ENCODE measurements at places on chromosomes 12 and 14.

DNA sequence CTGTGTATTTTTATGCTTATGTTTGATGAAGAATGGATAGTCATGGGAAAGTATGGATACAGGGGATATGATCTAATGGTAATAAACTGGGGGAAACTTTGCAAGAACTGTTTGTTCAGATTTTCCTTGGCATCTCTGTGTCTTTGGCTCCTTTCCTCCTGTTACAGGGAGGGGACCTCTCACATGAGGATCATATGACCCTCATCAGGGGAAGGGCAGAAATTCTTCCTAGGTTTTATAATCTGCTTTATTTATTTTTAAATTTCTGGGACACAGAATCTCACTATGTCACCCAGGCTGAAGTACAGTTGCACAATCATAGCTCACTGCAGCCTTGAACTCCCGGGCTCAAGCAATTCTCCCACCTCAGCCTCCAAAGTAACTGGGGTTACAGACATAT, 526.5 kb downstream of the CCER1 start:
- no peak for DNase-seq

DNA sequence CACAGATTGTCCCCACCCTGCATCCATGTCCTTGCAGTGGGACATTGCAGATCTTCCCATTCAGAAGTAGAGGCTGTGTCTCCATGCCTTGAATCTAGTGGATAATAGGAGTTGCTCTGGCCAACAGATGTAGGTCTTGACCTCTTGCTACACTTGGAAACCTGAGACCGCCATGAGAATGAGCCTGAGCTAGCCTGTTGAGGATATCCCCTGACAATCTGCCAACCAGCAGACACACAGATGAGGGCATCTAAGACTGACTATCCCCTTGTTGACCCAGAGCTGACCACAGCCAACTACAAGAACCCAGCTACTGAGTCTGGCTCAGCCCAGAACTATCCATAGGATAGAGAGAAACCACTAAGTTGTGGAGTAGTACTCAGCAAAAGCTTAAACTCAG, 161.1 kb upstream of the NOS1 start:
- no peak for DNase-seq

DNA sequence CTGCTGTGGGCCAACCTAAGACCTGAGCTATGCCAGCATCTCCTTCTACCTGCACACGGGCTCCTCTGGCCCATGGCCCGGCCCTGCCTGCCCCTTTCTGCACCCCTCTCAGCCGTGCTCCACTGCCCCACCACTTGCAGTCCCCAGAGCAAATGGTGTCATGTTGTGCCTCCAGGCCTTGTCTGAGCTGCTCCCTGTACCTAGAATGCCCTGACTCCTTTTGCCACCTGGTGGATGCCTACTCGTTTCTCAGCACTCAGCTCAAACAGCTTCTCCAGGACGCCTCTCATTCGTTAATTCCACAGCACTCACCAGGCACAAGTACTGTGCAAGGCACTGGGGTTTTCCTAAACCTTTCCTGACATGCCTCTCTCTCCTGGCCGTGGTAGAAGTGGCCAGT, 63.2 kb upstream of the PNMA1 start:
- no peak for DNase-seq

GRCh38 chr14:72709916-72710611, 183.8 kb downstream of the DPF3 start:
- no peak for DNase-seq

- DNase-seq: no peak
Observed at GRCh38 chr14:61148742-61149350, 132.3 kb downstream of the TMEM30B start.

DNA sequence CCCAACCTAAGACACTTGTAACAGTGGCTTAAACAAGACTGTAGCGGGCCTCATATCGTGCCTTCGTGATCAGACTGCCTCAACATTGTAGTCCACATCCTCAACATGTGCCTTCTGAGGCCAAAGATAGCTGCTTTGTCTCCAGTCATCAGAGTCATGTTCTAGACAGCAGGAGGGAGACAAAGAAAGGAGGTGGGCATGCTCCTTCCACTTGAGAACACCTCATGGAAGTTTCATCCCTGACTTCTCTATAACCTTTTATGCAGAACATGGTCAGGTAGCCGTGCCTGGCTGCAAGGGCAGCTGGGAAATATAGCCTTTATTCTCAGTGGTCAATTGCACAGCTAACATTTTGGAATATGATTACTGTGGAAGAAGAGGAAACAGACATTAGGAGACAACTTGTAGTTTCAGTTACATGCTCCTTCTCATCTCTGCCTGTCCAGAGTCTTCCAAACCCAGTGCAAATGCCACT, 25.3 kb upstream of the DHRS2 start:
- no peak for DNase-seq

DNA sequence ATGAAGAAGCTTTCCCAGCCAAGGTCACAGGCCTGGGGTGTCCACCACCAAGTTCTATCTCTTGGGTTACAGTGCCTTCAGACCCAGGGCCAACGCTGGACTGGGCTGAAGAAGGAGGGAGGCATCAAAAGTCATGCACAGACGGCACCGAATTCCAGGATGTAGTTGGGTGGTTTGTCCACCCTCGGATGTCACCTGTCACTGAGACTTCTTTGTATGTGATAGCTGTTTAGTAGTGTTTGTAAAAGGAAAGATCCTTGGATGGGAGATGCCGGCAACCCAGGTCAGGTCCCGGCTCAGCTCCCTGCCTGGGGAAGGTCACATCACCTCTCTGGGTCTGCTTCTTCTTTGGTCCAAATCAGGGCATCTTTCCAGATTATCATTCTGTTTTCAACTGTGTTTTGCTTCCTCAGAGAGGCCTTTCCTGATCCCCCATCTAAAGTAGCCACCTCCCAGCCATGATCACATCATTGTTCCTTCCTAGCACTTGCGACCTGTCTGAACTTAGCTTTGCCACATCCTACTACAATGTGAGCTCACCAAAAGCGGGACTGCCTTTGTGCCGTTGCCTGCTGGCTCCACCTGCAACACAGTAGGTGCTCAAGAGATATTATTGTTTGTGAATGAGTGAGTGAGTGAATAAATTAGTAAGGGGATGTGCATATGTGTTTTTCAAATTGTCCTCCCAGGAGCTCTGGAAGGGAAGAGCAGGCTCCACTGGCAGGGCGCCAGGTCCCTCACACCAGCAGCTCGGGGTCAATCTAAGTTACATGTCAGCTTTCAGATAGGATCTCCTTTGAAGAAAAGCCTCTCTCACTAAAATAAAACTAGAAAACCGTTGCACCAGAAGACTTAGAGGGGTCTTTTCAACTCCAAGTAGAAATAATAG, 2.1 kb downstream of the TSPAN11 start:
- DNase-seq: no peak

DNA sequence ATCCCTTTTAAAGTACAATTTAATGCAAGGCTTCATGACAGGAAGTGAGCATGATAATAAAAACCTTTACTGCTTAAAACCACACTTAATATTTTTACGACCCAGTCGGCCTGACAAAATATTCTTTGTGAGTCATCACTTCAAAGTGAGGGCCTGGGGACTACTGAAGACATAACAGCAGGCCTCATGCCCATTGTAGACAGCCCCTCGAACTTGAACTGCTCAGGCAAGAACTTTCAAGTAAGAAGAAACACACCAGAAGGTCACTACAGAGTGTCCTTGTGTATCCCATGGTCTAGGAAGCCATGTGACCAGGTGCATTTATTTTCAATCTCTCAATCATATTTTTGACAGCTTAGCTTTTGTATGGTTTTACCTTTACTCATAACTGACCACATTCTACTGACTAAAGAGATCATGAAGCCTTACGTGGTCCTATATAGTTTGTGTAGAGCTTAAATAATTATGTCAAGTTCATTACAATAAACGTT, 61.4 kb upstream of the MANSC4 start:
- no peak for DNase-seq

GRCh38 chr14:104358528-104359300, 220.3 kb downstream of the KIF26A start:
- no peak for DNase-seq

GRCh38 chr12:96063046-96063445, 27.7 kb upstream of the LTA4H start:
- DNase-seq: no peak

DNA sequence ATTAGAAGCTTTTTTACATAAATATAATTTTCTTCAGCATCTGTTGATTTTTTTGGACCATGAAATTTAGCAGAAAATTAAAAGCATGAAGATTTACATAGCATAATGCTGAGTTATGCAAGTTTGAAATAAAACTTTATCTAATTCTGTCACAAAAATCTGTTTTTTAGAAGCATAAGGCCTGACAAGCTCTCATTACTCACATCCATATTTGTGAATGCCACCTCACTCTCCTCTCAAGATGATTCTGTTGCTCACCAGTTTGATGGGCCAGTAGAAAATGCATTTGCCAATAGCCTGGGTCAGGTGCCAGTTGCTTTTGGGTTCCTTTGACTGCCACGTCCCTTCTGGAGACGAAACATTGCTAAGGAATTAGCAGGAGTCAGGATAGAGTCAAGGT, 181.5 kb upstream of the ATP2B1 start:
- DNase-seq: no peak

DNA sequence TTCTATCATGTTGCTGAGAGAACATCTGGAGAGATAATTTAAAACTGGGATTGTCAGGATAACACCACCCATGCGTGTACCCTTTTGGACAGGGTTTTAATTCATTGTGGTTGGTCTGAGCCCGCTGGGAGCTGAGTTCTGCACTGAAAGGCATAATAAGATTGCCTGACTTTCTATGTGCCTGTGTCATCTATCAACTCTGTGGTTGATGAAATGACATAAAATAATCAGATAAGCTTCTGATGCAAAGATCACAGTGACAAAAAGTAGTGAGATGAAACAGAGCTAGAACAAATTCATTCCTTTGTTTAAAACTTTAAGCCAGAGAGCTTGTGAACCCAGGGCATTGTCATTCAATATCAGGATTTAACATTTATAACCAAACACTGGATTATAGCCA, 98.7 kb downstream of the BBS10 start:
- no peak for DNase-seq

- DNase-seq: no peak
Observed at GRCh38 chr12:26830363-26830762, 2.6 kb downstream of the ITPR2 start.

DNA sequence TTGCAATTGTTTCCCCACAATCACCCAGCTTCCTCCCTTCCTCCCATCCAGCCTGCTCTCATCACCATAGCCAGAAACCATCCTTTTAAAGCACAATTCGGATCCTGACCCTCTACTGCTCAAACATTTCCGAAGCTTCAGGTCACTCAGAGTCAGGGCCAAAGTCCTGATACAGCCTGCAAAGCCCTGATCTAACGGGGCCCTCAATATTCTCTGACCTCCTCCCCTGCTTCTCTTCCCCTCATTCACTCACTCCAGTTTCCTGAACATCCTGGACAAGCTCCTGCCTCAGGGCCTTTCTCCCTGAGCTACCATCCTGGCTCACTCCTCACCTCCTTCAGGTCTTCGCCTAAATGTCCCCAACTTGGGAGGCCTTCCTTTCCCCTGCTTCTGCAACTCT, 46.1 kb downstream of the PITPNM2 start:
- DNase-seq: no peak

DNA sequence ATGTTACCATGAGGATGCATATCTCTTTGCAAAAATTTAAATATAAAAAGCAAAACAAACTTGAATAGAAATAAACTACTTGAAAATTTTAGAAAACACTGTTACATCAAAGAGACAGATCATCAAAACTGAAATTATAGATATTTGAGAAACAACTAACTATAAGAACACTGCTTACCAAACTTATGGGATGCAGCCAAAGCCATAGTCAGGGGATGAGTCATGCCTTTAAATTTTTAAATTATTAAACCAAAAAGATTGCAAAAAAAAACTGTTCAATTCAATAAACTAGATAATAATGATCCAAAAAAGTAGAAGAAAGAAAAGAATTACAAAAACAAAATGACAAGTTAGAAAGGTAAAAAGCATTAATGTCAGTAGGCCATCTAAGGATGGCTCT, 7.5 kb downstream of the BDKRB2 start:
- no peak for DNase-seq

GRCh38 chr12:105409801-105410471, 79.4 kb downstream of the C12orf75 start:
- DNase-seq: no peak

GRCh38 chr12:109888179-109889020, 8.1 kb upstream of the GLTP start:
- peak; percentile 34 for DNase-seq

- DNase-seq: peak; percentile 27
Observed at GRCh38 chr12:68451261-68452077, 119.3 kb upstream of the MDM1 start.

DNA sequence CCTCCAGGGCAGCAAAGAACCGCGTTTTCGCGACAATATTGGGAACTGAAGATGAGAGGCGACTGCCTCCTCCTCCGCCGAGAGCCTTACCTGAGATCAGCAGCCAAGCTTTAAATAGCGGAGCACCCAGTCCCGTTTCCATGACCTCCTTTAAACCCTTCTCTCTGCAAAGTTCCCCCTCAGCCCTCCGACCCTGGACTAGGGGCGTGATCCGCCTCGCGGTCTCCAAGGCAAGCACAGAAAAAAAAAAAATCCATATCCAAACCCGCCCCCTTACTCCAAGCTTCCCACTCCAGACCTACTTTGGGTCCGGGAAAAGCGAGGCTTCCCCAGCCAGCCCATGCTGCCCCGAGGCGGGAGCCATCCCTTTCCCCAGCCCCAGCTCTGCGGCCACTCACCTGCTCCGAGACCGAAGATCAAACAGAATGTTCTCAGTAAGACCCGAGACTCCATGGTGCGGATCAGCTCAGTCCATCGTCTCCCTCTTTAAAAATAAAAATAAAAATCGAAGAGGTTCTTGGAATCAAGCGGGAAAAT, 630 bp downstream of the NELL2 start:
- DNase-seq: peak; percentile 25

- no peak for DNase-seq
Observed at GRCh38 chr12:64077922-64078321, 144.2 kb downstream of the KICS2 start.

DNA sequence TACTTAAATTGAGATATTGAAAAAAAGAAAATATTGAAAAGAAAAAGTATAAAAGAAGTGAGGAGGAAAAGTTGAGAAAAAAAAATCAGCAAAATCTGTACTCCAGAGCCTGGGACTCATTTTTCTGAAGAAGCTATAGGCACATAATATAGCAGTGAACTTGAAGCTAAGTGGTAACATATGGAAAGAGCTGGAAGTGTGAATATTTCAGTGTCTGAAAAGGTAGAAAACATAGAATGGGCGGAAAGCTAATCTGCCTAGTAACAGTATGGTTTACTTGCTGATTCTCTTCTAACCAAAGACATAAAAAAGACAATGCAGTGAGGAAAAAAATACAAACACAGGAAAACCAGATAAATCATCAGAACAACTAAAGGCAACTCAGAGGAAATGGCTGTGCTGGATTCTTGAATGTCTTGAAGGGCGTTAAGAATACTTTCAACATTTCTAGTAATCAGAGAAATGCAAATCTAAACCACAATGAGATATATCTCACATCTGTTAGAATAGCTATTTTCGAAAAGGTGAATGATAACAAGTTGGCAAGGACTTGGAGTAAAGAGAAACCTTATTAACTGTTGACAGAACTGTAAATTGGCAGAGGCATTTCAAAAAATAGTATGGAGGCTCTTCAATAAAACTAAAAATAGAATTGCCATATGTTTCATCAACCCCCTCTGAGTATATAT, 784.6 kb downstream of the LRFN5 start:
- DNase-seq: no peak

Data from stimulated activated CD4-positive, alpha-beta T cell treated with anti-CD3 and anti-CD28 coated beads, Interleukin-2, amount 100 ng/mL, for 24 hours (primary cell).